Activated CD4-positive, alpha-beta T cell treated with anti-CD3 and anti-CD28 coated beads, Interleukin-2, amount 50 U/mL, for 1 hour (primary cell): ENCODE measurements at places on chromosomes 3 and 15.

DNA sequence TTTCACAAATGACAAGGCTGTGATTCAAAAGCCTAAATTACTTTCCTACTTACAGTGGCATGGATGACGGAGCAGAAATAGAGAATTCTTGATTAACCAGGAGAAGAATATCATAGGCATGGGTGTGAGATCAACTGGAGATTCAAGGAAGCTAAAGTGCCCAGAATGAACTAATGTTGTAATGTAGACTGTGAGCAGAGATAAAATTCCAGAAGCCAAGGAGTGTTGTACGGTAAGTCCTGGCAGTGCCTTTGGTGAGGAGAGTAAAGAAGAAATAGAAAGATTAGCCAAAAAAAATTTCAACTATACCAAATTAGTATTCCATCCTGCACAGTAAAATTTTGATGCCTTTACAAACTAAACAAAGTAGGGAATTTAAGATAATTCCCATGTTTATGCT is 75.9 kb downstream of the ZBTB20 start:
- no peak for DNase-seq

DNA sequence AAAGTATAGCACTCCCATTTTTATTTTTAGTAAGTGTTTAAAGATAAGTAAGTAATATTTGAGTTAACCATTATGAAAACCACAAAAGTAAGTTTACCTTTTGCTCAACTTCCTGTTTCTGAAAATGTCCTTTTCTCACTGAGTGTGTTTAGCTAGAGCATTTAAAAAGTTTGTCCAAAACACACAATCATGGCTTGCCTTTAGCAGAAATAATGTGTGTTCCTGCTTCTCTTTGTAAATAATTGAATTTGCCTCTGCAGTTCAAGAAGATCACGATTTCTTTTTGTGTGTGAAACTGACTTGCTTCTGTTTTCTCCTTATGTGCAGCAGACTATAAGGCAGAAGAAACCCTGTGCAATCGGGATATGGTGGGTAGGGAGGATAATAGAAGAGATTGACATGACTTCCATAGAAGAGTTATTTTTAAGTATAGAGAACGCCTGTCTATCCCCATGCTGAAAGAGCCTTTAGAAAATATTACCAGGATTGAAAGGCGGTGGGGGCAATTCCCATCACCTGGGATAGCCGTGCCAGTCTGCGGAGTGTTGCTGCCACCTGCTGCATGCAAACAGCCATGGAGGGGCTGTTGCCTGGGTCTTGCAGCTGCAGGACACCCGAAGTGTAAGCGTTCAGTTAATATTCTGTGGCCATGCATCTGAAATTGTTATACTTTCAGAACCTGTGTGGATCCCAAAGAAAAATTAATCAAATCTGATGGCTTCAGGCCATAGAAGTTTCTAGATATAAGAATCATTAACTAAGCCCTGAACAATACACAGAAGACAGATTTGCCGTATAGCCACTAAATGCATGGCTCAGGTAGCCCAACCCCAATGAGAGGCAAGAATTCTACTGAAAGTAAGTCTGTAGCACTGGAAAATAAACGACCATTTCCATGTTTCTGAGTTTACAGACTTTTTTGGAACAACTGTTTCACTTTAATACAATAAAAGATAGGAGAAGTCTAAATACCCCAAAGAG is 2.4 kb upstream of the CD96 start:
- peak; percentile 66 for DNase-seq

DNA sequence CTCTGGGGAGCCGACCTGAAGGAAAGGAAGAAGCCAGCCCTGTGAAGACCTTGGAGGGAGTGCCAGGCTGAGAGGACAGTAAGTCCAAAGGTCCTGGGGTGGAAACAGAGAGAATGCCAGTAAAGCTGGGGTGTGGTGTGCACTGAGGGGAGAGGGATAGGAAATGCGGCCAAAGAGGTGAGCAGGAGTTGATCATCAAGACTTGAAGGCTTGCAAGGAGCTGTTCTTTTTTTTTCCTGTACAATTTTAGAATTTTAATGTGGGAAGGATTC is 73.8 kb downstream of the SYNPR start:
- DNase-seq: no peak

GRCh38 chr3:148975696-148976095 is 15.6 kb upstream of the GYG1 start:
- no peak for DNase-seq

GRCh38 chr15:34047893-34048775 is 9.1 kb upstream of the AVEN start:
- no peak for DNase-seq

GRCh38 chr15:45251888-45252287 is at the start of gene SLC28A2:
SLC28A2 (plus strand) TSS chr15:45252234; CDS start chr15:45253216, 982 bp downstream.
- DNase-seq: no peak

GRCh38 chr3:72375237-72376076 is 472.8 kb downstream of the SHQ1 start:
- no peak for DNase-seq

GRCh38 chr3:153295901-153296300 is 133.9 kb downstream of the RAP2B start:
- no peak for DNase-seq

- no peak for DNase-seq
Measured at GRCh38 chr3:10949197-10949596, 43.4 kb upstream of the SLC6A1 start.

- DNase-seq: no peak
Measured at GRCh38 chr15:27223179-27223578, 252.2 kb downstream of the GABRG3 start.

- no peak for DNase-seq
Measured at GRCh38 chr3:16136055-16136454, 38.4 kb upstream of the GALNT15 start.

- DNase-seq: peak; percentile 18
Measured at GRCh38 chr3:115790759-115791158, 167.4 kb downstream of the GAP43 start.

DNA sequence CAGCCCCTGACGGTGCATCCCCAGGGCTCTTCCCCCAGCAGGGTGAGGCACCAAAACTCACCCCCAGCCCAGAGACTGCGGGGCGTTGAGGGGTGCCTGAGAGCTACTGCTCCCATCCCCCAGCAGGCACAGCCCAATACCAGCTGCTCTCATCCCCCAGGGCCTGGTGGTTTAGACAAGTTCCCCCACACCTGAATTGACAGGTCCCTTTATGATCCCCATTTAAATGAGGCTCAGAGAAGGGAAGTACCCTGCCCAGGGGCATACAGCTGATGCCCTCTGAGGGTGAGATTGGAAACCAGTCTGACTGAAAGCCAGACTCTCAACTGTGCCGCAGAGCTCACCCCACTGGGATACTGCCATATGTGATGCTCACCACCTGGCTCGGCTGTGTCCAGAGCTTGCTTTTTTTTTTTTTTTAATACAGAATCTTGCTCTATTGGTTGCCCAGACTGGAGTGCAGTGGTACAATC is 20.1 kb downstream of the DUSP7 start:
- DNase-seq: no peak

GRCh38 chr3:99845331-99845730 is 27.7 kb downstream of the CMSS1 start:
- no peak for DNase-seq

DNA sequence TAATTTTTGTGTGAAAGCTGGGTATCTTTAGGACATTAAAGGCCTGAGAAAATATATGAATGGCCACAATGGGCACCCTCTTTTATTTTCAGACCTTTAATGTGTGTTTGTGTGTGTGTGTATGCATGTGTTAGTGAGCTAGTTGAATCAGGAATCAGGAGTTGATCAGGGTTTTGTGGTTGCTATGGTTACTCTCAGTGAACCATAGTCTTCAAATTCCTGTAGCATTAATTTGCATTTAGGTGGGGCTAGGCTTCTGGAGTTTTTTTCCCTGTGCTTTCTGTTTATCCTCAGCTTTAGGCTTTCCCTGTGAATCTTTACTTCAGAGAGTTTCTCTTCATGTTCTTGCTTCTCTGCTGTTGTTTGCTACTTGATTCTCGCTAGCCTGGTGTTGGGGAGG is 122.0 kb upstream of the ONECUT1 start:
- DNase-seq: no peak

DNA sequence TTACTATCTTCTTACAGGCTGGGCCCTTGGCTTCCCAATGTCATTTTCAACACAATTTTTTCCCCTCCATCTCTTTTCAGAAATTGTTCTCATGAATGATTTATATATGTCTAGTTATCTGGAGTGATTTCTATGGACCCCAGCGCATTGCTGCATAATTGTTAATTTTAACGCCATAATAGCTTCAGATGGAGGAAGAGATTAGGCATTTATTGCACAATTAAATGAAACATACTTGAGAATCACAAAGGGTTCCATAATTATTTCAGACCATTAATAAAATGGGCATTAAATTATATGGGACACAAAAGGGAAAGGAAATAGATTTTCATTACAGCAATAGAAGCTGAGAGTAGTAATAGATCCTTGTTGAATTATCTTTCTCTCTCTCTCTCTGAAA is 70.3 kb upstream of the SOX14 start:
- DNase-seq: no peak

- DNase-seq: peak; percentile 73
Measured at GRCh38 chr15:69576035-69576526, 123.5 kb downstream of the RPLP1 start.

DNA sequence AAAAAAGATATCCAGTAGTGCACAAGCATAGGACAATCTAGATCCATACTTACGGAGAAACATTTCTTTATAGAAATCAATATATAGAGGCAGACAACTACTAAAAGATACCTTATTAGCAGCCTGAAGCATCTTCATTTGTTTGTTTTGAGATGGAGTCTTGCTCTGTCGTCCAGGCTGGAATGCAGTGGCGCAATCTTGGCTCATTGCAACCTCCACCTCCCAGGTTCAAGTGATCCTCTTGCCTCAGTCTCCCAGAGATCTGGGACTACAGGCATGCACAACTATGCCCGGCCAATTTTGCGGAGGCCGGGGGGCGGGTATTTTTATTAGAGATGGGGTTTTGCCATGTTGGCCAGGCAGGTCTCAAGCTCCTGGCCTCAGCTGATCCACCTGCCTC is 18.3 kb upstream of the SLMAP start:
- DNase-seq: no peak

- DNase-seq: no peak
Measured at GRCh38 chr3:186989429-186989828, 59.1 kb downstream of the ST6GAL1 start.

DNA sequence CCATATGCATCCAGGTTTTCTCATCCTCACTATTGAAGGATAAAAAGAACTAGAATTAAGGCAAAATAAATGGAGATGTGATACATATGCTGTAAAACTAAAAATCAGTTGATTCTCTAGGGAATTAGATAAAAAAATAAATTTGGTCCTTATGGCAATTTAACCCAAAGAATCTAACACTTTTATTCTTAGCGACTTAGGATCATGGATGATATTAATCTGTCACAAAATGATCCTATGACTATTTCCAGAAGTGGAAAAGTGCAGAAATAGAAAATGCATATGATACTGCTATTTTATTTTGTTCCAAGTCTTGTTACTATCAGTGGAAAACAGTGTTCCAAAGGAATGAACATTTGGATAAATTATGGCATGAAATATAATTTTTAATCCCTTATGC is 746.3 kb downstream of the ROBO2 start:
- DNase-seq: no peak

GRCh38 chr15:65423150-65423975 is 616 bp upstream of the IGDCC4 start:
- no peak for DNase-seq

GRCh38 chr15:70436428-70436827 is 326.9 kb downstream of the UACA start:
- DNase-seq: no peak

GRCh38 chr3:184580376-184580775 is 18.8 kb downstream of the EPHB3 start:
- no peak for DNase-seq

- no peak for DNase-seq
Measured at GRCh38 chr15:87365186-87365585, 891.4 kb downstream of the NTRK3 start.

GRCh38 chr15:41408234-41408641 is 5.9 kb upstream of the NDUFAF1 start:
- DNase-seq: no peak

- no peak for DNase-seq
Measured at GRCh38 chr15:77387365-77388105, 32.4 kb downstream of the PEAK1 start.

DNA sequence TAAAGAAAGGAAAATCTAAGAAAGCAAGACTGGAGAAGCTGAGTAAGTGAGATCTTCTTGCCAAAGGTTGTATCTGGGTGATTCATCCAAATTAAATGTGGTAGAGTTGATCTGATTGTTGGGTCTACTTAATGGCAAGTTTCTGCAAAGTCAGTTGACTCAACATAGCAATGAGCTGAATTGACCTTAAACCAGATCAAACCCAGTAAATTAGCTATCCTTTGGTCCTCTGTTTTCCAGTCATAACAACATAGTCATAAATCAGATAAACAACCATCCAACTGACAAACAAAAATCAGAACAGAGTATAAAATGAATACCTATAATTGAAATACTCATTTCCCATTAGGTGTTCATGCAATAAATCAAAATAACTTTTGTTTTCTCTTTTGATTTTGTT is 142.6 kb upstream of the CFAP20DC start:
- DNase-seq: no peak

DNA sequence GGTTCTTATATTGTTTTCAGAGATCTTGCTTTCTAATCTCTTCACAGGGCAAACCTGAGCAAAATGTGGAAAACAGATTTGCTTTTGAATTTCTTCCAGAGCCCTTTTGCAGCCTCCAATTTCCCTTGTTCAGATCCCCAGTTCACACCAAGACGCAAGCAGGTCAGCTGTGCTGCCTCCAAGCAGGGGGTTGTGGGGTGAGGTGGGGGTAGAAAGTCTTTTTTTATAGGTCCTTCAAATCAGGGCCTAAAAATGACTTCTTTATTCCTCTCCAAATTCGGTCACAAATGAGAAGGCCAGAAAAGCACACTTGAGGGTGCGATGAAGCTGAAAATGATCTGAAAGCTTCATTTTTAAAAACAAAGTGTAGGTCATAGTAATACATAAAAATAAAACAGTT is 26.3 kb upstream of the AVEN start:
- no peak for DNase-seq

GRCh38 chr3:72658466-72659100 is 189.7 kb downstream of the SHQ1 start:
- no peak for DNase-seq

GRCh38 chr3:100401674-100402041 is 319 bp downstream of the LNP1 start:
- DNase-seq: peak; percentile 34

GRCh38 chr15:90035095-90035839 is 34.1 kb downstream of the ZNF710 start:
- DNase-seq: no peak

- DNase-seq: no peak
Measured at GRCh38 chr3:25073423-25073822, 354.6 kb upstream of the RARB start.

- no peak for DNase-seq
Measured at GRCh38 chr3:193742628-193743027, 149.6 kb downstream of the OPA1 start.
